ENCODE measurements at places on chromosomes 16 and 17.

GRCh38 chr17:64173646-64174045 lies 43.7 kb upstream of the ERN1 start:
- no peak for DNase-seq

GRCh38 chr16:85266857-85267256 lies 154.6 kb upstream of the CIBAR2 start:
- DNase-seq = no peak

DNA sequence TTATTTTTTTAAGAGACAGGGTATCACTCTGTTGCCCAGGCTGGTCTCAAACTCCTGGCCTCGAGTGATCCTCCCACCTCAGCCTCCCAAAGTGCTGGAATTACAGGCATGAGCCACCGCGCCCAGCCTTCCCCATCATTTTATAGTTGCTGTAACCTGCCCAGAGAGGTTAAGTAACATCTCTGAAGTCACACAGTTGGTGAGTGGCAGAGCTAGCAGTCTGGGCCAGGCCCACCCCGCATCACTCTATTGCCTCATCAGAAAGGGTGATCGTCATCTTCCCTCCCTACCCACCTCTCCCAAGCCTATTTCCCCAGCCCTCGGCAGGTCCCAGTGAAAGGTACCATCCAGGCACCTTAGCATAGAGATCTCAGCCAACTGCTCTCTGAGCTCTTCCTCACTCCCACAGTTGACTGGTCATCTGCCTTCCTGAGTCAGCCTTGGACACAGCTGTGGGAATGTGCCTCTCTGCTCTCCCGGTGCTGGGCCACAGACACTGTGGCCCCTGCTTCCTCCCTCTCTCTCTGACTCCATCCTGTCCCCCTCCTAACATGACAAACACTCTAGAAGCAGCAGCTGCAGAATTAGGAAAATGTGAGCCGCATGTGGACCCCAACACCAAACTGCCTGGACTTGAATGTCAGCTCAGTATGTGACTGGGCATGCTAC lies 57.1 kb downstream of the SCNN1B start:
- DNase-seq = no peak

- no peak for DNase-seq
Observed at GRCh38 chr16:11242658-11243057, 13.3 kb downstream of the SOCS1 start.

DNA sequence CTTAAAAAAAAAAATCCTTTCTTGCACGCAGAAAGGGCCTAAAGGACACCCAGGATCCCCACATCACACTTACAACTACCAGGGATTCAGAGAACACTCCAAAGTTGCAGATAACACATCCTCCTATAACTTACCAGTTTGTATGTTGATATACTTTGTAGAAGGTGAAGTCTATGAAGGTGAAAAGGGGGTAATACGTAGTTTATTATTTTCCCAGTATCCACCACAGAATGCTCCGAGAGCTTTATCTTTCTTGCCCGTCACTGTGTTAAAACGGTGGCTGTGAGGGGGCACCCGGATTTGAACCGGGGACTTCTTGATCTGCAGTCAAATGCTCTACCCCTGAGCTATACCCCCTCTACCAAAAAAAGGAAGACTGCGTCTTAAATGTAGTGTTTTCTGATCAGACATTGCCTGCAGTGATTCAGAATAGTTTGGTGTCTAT lies 7.9 kb upstream of the RPL23 start:
- no peak for DNase-seq

- DNase-seq = no peak
Observed at GRCh38 chr16:245105-245504, 10.5 kb downstream of the FAM234A start.

DNA sequence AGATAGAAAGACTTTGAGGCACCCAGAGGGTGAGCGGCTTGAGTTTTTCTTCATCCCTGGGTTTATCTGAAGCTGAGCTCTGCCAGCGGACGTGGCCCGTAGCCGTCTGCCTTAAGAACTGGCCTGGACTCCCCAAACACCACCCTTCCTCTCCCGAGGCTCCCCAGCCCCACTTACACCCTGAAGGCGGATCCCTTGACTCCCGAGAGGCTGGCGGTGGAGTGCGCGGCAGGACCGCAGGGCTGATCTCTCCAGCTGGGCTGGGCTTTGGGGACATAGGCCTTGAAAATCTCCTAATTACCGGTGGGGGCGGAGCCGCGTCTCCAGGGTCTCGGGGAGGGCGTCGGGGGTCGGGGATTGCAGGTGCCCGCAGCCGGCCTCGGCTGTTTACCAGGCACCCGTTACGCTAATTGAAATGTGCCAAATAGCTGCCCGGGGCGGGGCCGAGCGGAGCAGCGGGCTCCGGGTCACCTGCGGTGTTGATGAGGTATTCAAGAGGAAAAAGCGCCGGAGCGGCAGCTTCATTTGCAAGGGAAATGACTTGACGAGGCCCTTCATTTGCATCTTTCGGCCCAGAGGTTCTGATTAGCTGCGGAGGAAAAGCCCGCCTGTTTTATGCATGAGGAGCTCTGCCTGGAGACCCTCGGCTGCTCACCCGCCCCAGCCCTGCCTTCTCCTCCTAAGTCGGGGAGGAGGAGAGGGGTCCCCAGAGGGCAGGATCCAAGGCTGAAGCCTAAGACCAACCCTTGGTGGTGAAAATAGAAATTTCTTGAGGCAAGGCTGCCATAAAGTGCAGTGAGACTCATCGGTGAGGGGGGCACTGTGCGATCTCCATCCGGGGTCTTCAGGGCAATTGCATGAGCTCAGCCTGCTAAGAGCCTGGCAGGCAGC lies 100.7 kb downstream of the MGAT5B start:
- DNase-seq = no peak

DNA sequence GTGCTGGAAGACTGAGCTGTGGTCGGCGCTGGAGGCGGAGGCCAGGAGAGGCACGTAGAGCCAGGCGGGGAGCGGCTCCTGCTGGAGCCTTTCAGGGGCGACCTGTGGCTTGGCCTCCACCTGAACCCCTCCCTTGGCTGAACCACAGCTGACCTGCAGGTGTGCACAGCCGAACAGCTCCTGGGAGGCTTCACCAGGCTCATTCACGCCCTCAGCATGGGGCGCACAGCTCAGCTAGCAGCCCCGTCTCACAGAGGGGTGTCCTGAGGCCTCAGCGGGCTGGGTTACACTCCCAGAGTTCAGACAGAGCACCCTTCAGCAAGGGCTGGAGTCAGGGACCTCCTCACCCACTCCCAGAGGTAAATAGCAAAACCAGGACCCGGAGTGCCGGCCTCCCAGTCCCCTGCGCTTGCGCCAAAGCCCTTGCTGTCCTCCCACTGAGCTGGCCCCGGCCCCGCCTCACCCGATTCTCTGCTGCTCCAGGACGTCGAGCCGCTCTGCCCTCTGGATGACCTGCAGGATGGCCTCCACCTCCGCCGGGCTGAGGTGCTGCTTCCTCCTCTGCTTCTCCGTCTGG lies 31.7 kb downstream of the RPH3AL start:
- DNase-seq = no peak

DNA sequence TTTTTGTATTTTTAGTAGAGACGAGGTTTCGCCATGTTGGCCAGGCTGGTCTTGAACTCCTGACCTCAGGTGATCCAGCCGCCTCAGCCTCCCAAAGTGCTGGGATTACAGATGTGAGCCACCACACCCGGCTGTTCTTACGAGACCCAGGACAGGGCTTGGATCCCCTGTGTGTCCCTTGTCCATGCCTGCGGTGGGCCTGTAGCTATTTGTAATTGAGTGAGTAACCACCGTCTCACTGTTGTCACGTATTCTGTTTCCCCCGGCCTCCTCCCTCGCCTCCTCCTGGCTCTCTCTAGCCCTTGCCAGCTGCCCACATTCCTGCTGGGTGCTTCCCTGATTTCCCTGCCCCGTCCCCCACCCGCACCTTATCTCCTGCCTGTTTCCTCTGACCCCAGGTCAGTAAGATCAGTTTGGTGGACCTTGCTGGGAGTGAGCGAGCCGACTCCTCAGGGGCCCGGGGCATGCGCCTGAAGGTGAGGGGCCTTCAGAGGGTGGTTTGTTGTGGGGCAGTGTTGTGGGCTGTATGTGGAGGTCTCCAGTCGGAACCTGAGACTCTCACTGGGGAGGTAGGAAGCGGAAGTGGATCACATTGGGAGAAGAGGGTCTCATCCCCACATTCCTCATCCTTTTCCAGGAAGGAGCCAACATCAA lies 5.6 kb downstream of the KIF1C start:
- DNase-seq = no peak

- DNase-seq = no peak
Observed at GRCh38 chr16:8763899-8764298, 33.5 kb downstream of the TMEM186 start.

DNA sequence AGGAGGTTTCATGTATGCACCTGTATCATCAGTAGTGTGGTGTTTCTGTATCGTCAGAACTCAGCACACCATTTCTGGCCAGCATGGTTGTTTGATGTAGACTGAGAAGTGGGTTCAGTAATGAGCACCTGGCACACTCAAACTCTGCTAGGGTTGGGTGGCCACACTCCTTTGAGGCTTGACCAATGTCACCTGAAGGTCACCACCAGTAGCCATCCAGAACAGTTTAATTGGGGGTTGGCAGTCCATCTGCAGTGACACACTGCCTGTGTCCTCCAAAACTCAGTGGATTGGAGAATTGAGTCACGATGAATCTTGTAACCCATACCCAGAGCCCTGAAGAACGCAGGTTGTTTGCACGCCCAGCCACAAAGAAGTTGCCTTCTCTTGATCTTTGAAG lies 86.8 kb upstream of the HSBP1 start:
- DNase-seq = no peak

- no peak for DNase-seq
Observed at GRCh38 chr17:58061672-58062071, 21.5 kb upstream of the DYNLL2 start.

DNA sequence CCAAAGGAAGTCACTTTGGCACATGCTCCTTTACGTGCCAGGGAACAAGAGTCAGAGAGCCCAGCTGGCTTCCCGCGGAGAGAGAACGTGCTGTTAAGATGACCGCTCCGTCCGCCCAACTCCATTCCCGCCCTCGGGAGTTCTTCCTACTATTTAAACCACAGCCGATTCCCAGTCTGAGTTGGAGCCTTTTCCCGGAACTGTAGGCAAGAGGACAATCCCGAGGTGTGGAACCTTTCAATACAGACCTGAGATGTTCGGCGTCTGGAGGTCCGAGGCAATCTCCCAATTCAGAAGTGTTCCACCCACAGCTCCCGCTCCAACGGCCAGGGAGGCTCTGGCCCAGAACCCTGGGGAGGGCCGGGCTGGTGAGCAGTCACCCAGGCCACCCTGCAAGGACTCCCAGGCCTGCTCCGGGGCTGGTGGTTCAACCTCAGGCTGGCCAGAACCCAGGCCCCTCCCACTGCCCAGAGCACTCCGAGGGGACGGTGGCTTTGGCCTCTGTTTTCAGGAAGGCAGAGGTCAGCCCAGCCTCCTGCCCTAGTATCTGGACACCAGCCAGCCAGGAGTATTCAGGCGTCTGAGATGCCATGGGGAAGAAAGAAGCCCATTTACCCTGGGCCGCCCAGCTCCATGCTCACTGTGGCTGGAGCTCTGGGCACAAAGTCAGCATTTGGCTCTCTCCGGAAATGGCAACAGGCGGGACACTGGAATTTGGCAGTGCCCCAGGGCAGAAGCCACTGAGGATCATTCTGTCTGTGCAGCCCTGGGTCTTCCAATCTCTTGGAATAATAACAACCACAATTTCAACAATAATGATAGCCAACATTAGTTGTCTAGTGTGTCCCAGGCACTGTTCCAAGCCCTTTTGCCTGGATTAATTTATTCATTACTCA lies 21.4 kb downstream of the EMP2 start:
- DNase-seq = no peak

DNA sequence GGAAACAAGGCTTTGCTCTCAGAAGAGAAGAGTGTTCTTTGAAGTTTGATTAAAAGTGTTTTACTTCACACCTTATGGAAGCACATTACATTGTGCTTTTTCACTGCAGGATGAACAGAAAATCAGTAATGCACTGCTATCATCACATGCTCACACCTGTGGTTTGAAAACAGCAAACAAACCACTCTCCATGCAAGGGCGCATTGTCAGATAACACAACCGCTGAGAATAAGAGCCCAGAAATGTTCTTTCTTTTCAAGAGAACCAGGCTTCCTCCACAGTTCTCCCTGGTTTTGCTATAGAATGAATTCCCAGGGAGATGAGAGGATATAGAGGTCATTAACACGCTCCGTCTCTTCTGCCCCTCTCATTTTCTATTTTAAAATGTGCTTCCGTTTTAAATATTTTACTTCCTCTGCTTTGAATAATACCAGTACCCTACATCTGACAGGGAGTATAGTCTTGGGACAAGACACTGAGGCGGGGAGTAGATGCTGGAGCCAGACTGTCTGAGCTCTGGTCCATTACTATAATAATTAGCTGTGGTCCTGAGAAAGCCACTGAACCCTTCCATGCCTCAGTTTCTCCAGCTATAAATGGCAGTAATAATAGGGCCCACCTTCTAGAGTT lies 71.6 kb downstream of the CDK5R1 start:
- DNase-seq = no peak

DNA sequence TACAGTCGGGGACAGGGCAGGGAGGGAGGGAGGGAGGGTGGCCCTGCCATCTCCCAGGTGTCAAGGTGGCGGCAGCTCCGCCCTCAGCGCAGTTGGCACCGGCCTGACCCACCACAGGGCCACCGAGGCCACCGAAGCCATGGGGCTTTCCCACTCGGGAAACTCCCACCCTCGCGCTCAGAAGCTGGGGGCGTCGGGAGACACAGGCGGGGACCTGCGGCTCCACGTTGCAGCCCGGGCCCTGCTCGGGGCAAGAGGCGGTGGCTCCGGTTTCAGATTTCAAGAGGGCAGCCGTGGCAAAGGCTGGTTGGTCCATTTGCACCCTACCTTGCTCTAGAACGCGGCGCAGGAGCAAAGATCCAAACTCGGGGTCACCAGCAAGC lies 544 bp downstream of the CYB561 start:
- no peak for DNase-seq

- no peak for DNase-seq
Observed at GRCh38 chr16:67399218-67399733, 6.0 kb upstream of the TPPP3 start.

- DNase-seq = no peak
Observed at GRCh38 chr17:76018340-76018680, 8.8 kb downstream of the EVPL start.

GRCh38 chr17:83095016-83095415 lies 15.6 kb downstream of the METRNL start:
- no peak for DNase-seq

DNA sequence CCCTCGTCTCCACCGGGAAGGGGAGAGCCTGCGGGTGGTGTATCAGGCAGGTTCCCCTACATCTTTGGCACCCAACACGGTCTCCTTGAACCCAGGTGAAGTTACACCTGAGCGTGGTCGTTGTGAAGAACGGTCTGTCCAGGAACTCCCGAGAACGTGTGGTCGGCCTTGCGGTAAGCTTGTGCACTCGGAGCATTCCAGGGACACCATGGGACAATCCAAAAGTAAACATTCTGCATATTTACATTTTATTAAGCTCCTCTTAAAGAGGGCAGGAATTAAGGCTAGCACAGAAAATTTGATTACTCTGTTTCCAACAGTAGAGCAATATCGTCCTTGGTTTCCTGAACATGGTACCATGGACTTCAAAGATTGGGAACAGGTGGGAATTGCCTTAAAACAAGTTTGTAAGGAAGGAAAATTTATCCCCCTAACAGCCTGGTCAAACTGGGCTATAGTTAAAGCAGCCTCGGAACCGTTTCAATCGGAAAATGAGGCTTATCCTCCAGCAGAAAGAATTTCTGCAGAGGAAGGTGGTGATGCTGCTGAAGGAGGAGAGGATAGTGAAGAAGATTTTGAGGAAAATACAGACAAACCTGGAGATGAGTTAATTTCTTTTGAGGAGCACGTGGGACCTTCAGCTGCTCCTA lies 18.2 kb downstream of the ALOX15B start:
- no peak for DNase-seq

GRCh38 chr16:87951552-87952538 lies 611 bp downstream of the BANP start:
- no peak for DNase-seq

GRCh38 chr16:88991813-88992350 lies 14.9 kb upstream of the CBFA2T3 start:
- DNase-seq = no peak

Measured in putamen (tissue), 1 donor.